ENCODE measurements at places on chromosomes 3 and 15.

DNA sequence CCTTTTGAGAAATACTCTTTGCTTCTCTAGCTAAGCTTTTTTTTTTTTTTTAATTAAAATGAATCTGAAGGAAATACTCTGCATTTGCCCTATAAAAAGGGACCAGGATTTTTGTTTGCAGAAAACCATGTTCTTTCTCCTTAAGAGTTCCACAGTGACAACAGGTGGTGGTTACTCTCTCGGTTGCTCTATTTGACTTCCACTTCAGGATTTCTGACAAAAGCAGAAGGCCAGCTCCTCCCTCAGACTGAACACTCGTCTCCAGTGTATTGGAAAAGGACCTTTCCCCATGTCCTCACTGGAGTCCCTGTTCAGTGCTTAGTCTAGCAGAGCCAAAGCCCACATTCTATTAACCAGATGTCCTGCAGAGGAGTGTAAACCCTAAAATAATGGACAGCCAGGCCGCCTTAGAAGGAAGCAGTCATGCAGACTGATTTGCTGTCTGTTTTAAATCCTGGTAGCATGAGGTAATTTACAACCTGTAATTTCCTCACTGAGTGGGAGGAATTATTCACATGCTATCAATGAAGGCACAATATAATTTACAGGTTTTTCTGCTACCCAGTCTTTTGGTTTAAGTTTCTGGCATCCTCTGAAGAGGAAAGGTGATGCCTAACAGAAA, 599.3 kb downstream of the PYDC2 start:
- DNase-seq = no peak

GRCh38 chr15:34760909-34761308, 6.1 kb upstream of the GJD2 start:
- DNase-seq = no peak

DNA sequence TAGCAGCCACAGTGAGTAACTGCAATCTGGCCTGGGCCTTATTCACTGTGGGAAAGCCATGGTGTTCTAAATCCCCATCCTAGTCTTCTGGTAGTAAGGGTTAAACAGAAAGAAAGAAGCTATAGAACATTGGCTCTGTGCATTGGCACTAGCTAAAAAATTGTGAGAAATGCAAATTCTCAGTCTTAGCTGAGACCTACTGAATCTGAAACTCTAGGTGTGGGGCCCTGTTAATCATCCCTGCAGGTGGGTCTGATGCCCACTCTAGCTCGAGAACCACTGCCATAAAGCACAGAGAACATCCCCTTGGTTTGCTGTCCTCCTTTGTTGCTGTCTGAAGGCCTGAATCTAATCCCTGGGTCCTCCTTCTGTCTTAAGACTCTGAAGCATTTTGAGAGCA, 59.3 kb downstream of the MEIS2 start:
- no peak for DNase-seq

- peak; percentile 26 for DNase-seq
These were observed 31.7 kb downstream of the PLSCR4 start for GRCh38 chr3:146218880-146219866.

DNA sequence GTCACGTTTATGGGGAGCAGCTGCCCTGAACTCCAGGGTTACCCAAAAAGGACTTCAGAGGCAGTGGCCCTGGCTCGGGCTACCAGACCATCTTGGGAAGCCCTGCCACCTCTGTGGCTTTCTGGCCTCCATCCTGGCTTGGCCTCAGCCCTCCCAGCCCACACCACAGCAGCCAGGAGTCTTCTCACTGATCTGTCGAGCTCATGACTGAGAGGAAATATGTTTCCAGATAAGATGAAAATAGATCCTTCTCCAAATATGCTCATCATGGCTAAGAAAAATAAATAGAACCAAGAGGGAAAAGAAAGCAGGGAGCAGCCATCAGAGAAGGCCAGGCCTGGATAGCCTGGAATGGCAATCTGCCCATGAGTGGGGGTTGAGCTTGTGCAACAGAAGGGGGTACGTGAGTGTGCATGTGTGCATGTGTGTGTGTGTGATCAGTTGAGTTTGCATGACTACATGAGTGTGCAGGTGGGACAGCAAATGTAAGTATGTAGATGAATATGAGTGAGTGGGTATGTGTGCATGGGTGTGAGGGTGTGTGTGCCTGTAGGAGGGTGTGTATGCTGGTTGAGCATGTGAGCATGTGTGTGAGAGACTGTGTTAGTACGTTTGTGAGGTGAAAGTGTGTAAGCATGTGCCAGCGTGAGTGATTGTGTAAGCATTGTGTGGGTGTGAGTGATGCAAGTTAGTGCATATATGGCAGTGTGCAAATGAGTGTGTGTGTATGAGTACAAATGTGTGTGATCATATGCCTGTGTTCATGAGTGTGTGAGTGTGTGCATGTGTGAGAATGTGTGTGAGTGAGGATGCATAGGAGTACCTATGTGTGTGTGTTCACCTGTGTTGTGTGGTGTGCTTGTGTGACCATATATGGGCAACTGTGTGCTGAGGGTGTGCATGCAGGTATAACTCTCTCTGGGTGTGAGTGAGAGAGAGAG, 9.9 kb upstream of the RFT1 start:
- DNase-seq = no peak

- DNase-seq = no peak
These were observed 24.2 kb downstream of the GRAMD2A start for GRCh38 chr15:72173401-72173800.

DNA sequence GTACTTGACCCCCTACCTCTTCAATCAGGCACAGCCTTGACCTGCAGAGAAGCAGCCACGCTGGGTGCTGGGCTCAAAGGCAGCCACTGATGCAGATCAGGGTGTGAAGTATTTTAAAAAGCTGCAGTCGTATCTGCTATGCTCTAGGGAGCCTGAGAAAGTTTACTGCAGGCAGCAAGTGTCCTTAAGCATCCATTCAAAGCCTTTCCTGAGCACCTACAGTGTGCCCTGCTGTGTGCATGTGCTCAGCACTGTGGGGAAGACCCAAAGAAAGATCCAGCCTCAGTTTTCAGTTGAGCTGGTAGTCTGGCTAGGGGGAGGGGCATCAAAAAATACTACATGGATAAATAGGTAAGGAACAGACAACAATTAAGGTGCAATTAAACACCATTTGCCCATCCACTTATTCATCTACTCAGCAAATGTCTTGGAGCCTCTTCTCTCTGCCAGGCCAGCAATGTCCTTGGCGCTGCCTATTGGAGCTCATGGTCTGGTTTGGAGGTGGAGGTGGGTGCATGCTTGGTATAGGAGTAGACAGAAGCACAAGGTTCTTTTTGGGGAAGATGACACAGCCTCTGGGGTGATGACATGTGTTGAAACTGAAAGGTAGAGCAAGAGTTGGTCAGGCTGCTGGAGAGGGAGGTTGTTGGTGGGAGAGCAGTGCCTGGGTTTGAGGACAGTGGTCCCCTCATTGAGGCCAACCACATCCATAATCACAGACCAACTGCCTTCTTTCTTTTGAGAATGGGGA, 85.9 kb upstream of the PRR23C start:
- DNase-seq = no peak

GRCh38 chr3:41200669-41201021, 1.3 kb downstream of the CTNNB1 start:
- peak; percentile 23 for DNase-seq

GRCh38 chr3:69510481-69511030, 124.7 kb upstream of the FRMD4B start:
- DNase-seq = no peak

GRCh38 chr3:109640146-109640652, 302.9 kb upstream of the DPPA4 start:
- DNase-seq = no peak

GRCh38 chr15:35071106-35071505, 14.0 kb downstream of the NANOGP8 start:
- no peak for DNase-seq

- no peak for DNase-seq
These were observed 9.6 kb upstream of the FOXB1 start for GRCh38 chr15:59994526-59994887.

- no peak for DNase-seq
These were observed 308.2 kb upstream of the ADAMTS9 start for GRCh38 chr3:64995857-64996551.

- DNase-seq = no peak
These were observed 23.9 kb upstream of the CEP152 start for GRCh38 chr15:48834756-48835155.

DNA sequence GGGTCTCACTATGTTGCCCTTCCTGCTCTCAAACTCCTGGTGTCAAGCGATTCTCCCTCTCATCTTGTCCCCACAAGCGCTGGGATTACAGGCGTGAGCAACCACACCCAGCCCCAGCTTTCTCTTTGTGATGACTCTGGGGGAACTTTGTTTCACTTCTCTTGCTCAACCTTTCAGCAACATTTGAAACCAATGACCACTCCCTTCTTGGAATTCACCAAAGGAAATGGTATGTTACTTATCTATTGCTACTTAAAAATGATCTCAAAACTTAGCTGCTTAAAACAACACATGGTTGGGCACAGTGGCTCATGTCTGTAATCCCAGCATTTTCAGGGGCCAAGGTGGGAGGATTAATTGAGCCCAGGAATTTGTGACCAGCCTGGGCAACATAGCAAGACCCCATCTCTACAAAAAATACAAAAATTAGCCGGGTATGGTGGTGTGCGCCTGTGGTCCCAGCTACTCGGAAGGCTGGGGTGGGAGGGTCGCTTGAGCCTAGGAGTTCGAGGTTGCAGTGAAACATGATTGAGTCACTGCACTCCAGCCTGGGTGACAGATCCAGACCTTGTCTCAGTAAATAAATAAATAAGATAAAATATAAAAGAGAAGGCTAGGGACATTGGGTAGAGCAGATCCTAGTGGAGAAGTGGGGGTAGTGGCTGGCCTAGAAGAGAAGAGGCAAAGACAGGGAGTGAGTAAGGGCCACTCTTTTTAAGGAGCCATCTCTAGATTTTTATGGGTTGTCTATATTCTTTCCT, 10.3 kb upstream of the COPG1 start:
- peak; percentile 45 for DNase-seq

GRCh38 chr3:45923755-45924154, 19.5 kb upstream of the CXCR6 start:
- DNase-seq = no peak

- DNase-seq = peak; percentile 57
These were observed 13.9 kb downstream of the PLXND1 start for GRCh38 chr3:129592381-129593131.

- no peak for DNase-seq
These were observed 409.8 kb downstream of the TBL1XR1 start for GRCh38 chr3:176787506-176787905.

DNA sequence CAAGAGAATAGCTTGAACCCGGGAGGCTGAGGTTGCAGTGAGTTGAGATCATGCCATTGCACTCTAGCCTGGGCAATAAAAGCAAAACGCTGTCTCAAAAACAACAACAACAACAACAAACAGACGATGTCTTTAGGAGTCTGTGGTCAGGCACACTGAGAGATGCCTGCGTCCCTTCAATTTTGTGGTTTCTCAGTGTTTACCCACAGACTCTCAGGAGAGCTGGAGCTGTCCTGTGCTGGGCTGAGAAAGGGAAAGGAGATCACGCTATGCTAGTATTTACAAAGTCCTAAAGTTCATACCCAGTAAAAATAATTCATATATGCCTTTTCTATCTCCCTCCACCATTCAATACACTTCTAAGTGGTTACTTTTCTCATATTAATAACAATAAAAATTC, 6.3 kb downstream of the LAMP3 start:
- DNase-seq = no peak

DNA sequence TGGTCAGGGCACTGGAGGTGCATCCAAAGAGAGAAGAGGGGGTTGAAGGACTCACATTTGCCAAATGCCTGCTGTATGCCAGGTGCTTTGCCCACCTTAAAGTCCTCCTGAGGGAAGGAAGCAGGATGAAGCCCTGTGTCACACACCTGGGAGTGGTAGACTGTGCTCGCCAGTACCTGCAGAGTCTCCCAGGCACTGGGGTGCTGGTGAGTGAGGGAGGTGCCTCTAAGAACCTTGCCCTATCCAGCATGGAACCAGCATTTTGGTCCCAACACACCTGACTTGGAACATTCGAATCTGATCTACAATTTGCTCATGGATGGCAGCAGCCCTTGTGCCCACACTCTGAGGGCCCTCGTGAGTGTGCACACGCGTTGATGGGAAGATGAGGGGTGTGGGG, 76.7 kb downstream of the SEC22A start:
- DNase-seq = no peak

DNA sequence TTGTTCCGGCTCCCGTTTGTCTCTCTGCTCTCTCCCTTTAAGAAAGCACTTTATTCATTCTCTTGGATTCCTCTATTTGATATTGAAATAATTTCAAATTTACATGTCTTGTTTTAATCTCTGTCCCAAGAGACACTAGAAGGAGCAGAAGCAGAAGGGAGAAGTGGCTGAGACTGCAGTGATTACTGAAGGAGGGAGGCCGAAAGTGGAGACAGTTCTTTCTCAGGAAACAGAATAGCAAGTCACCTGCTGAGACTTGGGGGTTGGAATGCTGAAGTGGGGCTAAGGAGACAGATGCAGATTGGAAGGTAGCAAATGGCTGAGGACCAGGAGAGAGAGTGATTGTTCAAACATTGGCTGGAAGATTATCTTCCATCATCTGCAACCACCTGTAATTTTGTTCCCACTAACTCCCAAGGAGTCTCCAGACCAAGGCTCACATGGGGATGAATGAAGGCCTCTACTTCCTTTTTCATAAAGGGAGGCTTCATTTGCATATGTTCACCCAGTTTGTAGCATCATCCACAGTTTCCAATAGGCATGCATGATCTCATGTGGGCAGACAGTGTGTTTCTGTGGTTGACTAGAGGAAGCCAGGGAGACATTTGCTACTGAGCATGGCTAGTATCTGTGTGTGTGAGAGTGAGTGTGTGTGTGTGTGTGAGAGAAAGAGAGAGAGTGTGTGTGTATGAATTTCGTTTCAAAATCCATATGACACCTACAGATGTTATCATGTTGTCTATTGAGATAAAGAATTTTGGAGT, 24.0 kb downstream of the LTF start:
- peak; percentile 21 for DNase-seq

DNA sequence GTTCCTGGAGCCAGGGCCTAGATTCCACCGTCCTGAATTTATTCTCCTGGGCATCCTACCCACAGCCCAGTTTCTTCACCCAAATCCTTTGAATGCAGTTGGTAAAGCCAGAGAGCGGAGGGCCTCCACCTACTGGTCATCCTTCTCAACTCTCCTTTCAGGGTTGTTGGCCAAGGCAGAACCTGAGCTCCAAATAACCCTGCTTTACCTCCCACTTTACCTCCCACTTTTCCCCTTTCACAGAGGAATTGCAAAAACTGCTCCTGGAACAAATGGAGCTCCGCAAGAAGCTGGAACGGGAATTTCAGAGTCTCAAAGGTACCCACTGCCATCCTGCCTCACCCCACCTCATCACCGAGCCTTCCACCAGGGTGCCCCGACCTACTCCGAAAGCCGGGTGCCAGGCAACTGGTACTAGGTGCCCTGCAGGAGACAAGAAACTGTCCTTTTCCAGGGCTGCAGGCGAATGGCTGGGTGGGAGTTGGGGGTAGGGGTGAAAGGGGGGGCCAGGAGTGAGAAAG, 6.8 kb downstream of the SKOR1 start:
- no peak for DNase-seq

- no peak for DNase-seq
These were observed 20.0 kb downstream of the CYFIP1 start for GRCh38 chr15:22960126-22960525.

- no peak for DNase-seq
These were observed 97.1 kb upstream of the NR2E3 start for GRCh38 chr15:71713191-71713809.

Measured in transverse colon (tissue), 4 donors.